ENCODE measurements at places on chromosomes 2 and 18.

- peak; percentile 96 for DNase-seq
These were observed at the start of gene SPOPL for GRCh38 chr2:138501425-138502254. Gene SPOPL (plus strand): TSS chr2:138501770. CDS start chr2:138550217, 48,447 bp downstream.

GRCh38 chr2:47299555-47299954 lies 103.4 kb upstream of the MSH2 start:
- DNase-seq = peak; percentile 40

DNA sequence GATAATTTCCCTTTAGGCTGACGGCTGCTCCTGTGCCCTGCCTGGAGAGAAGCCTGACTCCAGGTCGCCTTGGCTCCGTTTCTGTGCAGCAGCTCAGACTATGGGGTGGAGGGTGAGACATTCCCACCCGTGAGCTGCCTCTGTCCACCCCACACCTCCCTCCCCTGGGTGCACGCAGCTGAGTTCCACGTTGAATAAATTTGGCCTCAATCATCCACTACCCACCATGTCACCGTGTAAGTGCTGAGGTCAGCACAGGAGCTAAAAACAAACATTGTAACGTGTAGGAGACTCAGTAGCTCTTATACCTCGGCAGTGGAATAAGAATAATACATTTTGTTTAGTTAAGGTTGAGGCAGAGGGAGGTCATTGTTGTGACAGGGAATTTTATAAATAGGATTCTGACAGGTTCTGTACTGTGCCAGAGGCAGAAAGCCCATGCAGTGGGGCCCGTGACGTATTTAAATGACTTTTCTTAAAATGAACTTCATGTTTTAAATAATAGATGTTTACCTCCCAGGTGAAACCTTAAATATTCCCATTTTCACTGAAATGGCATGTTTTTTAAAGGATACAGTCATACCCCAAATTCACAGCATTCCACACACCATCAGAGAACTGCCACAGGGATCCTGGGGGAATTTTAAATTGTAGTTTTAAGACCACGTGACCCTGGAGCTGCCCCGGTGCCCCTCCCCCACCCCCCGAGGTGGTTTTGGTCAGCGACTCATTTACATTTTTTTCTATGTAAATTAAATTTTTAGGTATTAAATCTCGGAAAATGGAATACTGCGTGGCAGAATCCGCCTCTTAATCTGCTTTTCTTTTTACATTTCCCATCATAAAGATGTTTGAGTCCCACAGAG lies 50.2 kb downstream of the NFATC1 start:
- no peak for DNase-seq

DNA sequence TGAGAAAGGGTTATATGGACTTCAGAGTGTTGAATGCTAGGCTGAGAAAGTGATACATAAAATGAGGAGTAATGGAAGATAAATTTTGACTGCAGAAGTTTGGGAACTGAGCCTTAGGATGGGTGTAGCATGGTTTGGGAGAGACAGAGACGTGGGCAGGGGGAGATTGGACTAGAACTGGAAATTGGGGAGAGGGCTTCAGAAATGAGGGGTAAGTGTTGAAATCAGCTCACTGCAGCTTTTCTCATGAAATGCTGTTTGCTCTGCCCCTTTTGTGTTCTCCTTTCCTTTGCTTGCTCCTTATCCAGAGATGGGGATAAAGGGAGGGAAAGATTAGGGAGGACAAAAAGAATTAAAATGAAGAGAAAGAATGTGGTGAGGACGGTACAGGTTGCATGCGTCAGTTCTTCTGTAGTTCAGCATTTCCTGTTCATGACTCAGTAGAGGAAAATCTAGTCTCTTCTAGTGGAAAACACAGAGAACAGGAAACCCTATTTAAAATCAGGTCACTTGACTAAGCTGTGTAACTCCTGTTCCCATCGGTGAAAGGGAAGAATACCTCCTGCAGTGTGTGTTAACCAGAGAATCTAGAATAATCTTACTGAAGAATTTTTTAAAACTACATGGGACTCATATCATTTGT lies 105.6 kb downstream of the CRIM1 start:
- DNase-seq = peak; percentile 95

GRCh38 chr18:32011193-32011592 lies 7.4 kb upstream of the RNF125 start:
- no peak for DNase-seq

DNA sequence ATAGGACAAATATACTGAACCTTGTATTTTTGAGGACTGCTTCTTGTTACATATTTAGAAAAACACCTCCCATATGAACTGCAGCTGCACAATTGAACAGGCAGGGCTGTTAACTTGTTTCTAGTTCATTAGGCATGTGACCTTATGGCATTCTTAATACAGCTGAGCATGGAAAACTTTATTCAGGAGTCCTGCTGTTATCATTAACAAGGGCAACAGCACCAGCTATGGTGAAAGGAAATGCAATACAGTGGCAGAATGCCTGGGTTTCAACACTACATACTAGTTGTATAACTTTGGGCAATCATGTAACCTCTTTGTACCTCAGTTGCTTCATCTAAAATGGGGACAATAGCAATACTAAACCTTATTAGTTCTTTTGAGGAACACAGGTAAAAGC lies 71.8 kb downstream of the GDF7 start:
- no peak for DNase-seq

DNA sequence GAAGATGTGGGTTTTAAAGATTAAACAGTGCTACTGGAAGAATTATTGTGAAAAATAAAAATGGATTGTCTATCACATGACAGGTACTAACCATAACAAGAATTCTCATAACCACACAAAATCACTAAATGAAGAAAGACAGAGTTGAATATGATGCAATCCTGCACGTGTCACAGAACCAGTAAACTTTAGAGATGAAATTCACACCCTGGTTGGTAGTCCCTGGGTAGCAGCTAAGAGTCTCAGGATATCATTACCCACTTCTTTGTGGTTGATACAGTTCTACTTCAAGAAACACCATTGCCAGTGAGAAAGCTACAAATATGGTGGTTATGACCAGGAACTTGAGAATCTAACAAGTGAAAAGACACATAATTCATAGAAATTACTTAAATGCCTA lies 450.2 kb downstream of the ERBB4 start:
- DNase-seq = no peak

GRCh38 chr2:70045932-70046331 lies 41.3 kb upstream of the PCBP1 start:
- no peak for DNase-seq

DNA sequence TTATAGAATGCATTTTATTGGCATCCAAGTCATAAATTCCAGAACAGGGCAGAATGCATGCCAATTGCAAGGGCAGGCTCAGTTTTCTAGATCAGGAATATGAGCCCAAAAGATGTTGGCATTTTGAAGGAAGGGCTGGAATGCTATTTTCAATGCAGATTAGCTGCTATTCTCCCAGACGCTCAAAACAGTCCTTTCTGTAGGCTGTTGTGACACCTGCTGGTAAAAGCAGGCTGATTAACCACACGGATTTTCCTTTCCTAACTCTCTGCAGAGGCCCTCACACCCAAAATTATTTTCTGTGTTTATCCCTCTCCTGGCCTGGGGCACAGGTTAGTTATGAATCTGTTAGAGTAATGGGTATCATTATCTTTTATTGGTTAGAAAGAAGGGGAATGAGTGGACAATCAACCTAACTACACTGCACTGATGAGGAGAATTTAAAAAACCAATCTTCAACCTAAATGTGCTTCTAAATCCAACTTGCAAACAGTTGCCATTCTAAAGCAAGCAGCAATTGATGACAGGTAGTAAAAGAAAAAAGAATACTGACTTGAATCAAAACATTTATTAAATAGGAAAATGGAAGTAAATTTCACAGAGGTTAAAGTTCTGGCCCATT lies 94.0 kb downstream of the PLA2R1 start:
- DNase-seq = peak; percentile 39

DNA sequence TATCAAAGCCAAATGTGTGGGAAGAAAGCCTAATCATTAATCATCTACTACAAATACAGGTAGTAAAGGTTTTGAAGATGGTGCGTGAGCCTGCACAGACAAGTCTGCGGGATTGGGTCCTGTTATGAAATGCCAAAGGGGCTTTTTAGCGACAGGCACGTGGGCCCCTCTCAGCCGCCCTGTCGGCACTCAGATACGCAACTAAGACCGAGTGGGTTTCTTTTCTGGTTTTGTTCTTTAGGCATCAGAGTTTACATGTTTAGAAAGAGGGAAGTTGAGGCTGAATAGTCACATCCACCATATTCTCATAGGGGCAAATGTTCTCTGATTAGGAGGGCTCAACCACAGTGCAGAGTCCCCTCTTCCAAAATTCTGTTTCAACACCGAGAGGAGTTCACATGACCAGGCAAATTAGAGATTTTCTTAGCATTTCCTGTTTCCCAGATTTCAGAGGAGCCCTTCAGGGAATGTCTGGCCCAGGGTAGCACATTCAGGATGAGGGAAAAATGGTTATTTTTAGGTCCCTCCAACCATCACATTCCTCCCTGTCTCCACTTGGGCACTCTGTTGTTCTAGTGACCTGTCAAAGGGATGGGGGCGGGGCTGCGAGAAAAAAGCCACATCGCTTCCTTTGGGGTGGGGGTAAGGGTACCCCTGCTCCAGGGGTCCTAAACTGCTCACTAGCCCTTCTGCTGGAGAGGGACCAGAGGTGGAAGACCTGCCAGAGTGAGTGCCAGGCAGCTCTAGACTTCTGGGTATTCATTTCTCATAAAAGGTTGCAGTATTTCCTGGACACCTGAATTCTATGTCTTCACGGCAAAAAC lies 159.2 kb downstream of the BCL2 start:
- DNase-seq = no peak

DNA sequence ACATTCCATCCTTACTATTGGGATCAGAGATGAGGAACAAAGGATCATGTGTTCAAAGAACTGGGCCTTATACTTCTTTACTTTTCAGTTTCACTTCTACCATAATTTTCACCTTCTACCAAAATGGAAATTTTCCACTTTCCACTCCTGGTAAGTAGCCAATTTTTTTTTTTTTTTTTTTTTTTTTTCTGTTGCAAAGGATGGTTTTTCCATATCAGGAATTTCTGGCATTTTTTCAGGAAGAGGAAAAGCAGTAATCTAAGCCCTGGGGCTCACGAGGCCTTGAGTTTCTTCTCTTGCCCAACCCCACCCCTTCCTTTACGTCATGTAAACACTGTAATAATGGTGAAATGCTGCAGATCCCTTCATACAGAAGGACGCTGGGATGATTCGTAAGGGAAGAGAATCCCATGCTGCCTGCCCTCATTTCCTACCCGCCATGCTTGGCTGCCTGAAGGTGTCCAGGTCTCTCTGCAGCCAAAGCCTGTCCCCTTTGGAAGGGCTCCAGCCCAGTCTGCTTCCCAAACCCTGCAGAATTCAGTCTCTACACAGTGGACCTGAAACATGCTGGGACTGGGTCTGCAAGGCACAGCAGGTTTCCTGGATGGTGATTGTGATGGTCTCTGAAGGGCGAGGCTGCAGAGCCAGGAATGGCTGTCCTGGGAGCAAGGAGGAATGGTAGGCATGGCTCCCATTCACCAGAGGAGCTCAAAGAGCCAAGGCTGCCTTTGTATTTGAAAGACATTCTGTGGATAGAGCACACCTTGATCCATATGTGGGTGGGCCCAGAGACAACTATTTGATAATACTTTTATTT lies 57.0 kb downstream of the EFR3B start:
- DNase-seq = peak; percentile 17

GRCh38 chr2:155842103-155842502 lies 490.4 kb downstream of the NR4A2 start:
- DNase-seq = no peak

DNA sequence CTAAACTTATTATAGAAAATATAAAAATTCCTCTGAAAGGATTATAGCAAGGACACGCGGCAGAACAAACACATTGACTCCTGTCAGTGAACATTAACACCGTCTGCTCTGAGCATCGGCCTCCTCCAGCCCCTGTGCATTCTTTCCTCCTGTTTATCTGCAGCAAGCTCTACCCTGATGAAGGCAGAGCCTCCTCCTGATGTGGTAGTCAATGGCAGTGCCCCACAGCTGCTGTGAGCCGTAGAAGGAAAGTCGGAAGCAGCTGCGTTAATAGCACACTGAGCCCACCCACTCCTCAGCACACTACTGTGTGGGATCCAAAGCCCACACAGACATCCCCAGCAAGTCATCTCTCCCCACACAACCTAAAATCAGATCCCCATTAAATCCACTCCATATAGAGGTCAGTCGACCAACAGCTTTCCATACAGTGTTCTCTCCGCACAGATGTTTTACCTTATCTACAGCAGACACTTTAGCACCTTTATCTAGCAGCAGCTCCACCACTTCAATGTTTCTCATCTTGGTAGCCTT lies 41.0 kb downstream of the KIDINS220 start:
- DNase-seq = no peak
